A549 treated with CpdA at 1 μM for 4 hours (cell line): ENCODE measurements at places on chromosomes 3 and 15. TPM values are rescaled to one million over a fixed set of nuclear protein-coding genes. Genes with fewer than 3 reads are reported as not detected.

Gene SAMD7
- not detected in 5 replicates for total RNA-seq

Gene SNAPC5
- total RNA-seq, result 45.3 to 67.0 TPM (median 51.6 TPM) in 5 replicates

Gene LMLN
- total RNA-seq, result 1.7 to 2.6 TPM (median 2.3 TPM) in 5 replicates

Gene NANOGP8
- not detected in 5 replicates for total RNA-seq

Gene SAMMSON
- not detected in 5 replicates for total RNA-seq

Gene DNAH12
- 0.05 to 0.19 TPM (median 0.11 TPM) in 4 of 5 replicates, not detected in the other for total RNA-seq

Gene LRCH3
- total RNA-seq, result 13.2 to 24.1 TPM (median 15.4 TPM) in 5 replicates

Gene CNTN4
- total RNA-seq, result not detected in 5 replicates

Gene ITGA11
- total RNA-seq, result 2.7 to 8.7 TPM (median 5.3 TPM) in 5 replicates

Gene OSTN
- total RNA-seq, result not detected in 5 replicates

Gene P2RY1
- total RNA-seq, result 0.36 to 0.41 TPM (median 0.37 TPM) in 5 replicates

Gene TF
- 0.51 to 4.1 TPM (median 0.87 TPM) in 5 replicates for total RNA-seq

Gene CYP8B1
- total RNA-seq, result not detected in 5 replicates

Gene SRPRB
- 58.0 to 80.3 TPM (median 65.8 TPM) in 5 replicates for total RNA-seq

Gene SPINT1
- 0.82 to 1.1 TPM (median 0.92 TPM) in 5 replicates for total RNA-seq

Gene TRAK1
- total RNA-seq, result 14.1 to 17.7 TPM (median 16.1 TPM) in 5 replicates

Gene AQP9
- not detected in 5 replicates for total RNA-seq

Gene SPTSSB
- not detected in 5 replicates for total RNA-seq

Gene DISP2
- 0.64 to 1.7 TPM (median 1.4 TPM) in 5 replicates for total RNA-seq

Gene GOLGA8J
- total RNA-seq, result 0.09 TPM in 1 of 5 replicates, not detected in the others

Gene FETUB
- total RNA-seq, result 0.05 to 0.13 TPM in 2 of 5 replicates, not detected in the others

Gene GOLGA8H
- 1.3 to 3.9 TPM (median 2.5 TPM) in 5 replicates for total RNA-seq

Gene HDC
- total RNA-seq, result 0.07 to 0.16 TPM (median 0.10 TPM) in 3 of 5 replicates, not detected in the others

Gene KIF15
- 6.9 to 14.1 TPM (median 9.9 TPM) in 5 replicates for total RNA-seq

Gene CACNA1D
- 0.72 to 1.2 TPM (median 1.1 TPM) in 5 replicates for total RNA-seq

Gene TGM4
- 0.02 to 0.08 TPM (median 0.06 TPM) in 4 of 5 replicates, not detected in the other for total RNA-seq

Gene KBTBD13
- total RNA-seq, result not detected in 5 replicates
